Pancreas (tissue), 10 donors: ENCODE measurements at places on chromosomes 2 and 18. TPM values are rescaled to one million over a fixed set of nuclear protein-coding genes. Genes with fewer than 3 reads are reported as not detected.

DNA sequence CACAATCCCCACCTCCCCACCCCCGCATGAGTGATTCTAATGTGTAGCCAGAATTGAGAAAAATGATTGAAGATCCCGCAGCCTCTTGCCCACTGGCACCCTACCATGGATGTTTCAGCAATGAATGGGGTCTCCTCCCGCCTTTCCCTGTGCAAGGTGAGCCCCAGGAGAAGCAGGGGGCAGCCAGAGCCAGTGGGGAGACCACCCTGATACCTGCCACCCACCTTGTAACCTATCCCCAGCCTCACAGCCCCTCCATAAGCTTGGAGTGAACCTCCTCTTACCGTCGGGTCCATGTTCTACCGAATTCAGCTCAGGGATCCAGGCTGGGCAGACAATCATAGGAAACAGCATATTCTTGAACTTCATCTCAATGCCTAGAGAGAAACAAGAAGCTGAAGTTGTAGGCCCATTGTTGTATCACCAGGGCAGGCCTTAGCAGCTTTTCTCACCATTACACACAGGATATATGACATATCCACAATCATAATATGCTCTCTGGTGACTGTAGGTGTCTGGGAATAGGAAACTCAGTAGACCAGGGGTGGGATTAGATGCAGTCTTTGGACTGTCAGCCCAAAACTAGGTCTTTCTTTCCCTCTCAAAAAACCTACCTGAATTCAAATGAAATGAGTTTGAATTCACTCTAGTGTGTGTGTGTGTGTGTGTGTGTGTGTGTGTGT, 30.9 kb downstream of the XDH start:
- H3K36me3 ChIP-seq, result no peaks in the 10 kb centered on the region
- H3K4me3 ChIP-seq, result no peak overlapping the region
- DNase-seq, result no peak
- no peak overlapping the region for H3K27ac ChIP-seq

DNA sequence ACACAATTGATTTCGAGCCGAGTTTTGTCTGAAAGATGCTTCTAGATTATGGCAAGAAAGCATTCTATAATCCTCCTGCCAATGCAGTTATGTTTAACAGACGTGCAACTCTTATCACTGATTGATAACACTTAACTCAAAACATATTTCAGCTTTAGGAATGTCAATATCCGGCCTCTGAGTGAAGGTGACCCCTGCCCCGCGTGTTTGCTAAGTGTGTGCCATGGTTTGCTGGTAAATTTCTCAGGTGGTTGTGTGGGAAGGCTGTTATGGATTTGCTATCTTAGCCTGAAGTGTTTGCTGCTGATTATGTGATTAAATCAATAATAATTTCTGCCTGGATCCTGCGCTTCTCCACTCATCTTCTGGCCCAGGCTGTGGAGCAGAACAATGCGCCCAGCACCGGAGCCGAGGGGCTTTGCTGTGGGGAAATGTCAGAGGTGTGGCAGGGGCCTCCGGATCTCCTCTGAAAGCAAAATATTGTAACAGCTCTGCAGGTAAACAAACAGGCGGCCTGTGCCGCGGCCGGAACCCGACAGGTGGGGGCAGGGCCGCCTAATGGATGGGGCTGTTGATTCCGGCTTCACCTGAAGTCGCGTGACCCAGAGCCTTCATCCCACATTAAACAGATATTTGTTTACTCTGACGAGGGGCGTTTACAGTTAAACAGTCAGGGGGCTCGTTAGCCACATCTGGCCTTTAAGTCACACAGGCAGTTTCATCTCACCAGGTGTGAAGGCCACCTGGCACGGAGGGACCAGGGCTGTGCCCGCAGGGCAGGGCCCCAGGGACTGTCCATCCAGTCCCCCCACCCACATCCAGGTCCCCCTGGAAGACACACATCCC, 210.7 kb upstream of the SALL3 start:
- H3K36me3 ChIP-seq, result no peaks in the 10 kb centered on the region
- H3K4me1 ChIP-seq, result peaks cover 6% of the 10 kb centered on the region
- no peak overlapping the region for H3K27ac ChIP-seq
- H3K4me3 ChIP-seq, result no peak overlapping the region
- DNase-seq, result no peak
- H3K27me3 ChIP-seq, result no peaks in the 10 kb centered on the region

- H3K27ac ChIP-seq, result no peak overlapping the region
- no peaks in the 10 kb centered on the region for H3K27me3 ChIP-seq
- no peak overlapping the region for H3K4me3 ChIP-seq
- no peaks in the 10 kb centered on the region for H3K4me1 ChIP-seq
- H3K36me3 ChIP-seq, result no peaks in the 10 kb centered on the region
- DNase-seq, result no peak
These were observed 409.9 kb downstream of the LPIN1 start for GRCh38 chr2:12156349-12156748.

- H3K4me1 ChIP-seq, result peaks cover 5% of the 10 kb centered on the region
- H3K27ac ChIP-seq, result no peak overlapping the region
- no peaks in the 10 kb centered on the region for H3K27me3 ChIP-seq
- DNase-seq, result no peak
These were observed 43.3 kb downstream of the AGAP1 start for GRCh38 chr2:235537186-235537585.

DNA sequence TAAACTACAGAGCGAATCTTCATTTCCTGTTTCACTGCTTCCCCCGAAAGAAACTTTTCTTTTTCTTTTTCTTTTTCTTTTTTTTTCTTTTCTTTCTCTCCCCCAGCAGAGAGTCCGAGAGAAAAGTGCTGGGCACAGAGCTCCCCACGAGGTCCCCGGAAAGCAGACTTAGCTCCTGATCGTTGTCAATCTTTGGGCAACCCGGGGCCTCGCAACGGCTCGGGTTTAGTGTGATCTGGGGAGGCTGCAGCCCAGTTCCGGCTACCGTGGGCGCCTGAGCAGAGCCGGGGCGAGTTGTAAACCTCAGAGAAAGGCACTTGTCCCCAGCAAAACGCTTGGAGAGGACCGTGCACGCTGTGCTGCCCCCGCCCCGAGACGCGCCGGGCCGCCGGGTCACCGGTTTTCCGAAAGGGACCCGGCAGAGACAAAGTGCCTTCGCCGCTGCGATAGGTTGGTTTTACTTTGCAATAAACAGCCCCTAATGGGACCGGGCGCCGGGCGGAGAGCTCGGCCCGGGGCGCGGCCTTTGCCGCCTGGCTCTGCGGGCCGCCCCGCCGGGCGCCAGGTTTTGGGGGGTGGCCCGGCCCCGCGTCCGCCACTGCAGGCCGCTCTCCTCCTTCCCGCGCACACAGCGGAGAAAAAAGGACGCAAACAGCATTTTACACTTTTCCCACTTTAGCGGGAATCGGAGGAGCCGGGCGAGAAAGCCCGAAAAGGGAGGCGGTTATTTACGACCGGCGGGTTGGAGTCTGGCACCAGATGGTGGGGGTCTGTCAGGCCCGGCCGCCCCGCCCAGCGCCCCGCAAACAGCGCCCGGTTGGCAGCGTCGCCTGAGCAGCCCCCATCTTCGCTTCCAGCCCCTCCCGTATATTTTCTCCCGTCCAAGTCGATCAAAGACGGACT, 136.0 kb downstream of the INSIG2 start:
- H3K4me1 ChIP-seq, result no peaks in the 10 kb centered on the region
- no peak overlapping the region for H3K27ac ChIP-seq
- H3K36me3 ChIP-seq, result no peaks in the 10 kb centered on the region
- peak overlapping the region; percentile 18 for H3K4me3 ChIP-seq

GRCh38 chr2:124887466-124887865, 862.4 kb downstream of the CNTNAP5 start:
- no peaks in the 10 kb centered on the region for H3K4me1 ChIP-seq
- no peaks in the 10 kb centered on the region for H3K36me3 ChIP-seq
- no peak for DNase-seq
- H3K4me3 ChIP-seq, result no peak overlapping the region
- no peaks in the 10 kb centered on the region for H3K27me3 ChIP-seq
- H3K27ac ChIP-seq, result no peak overlapping the region

GRCh38 chr2:72276876-72277275, 129.2 kb upstream of the CYP26B1 start:
- DNase-seq, result no peak
- H3K27ac ChIP-seq, result no peak overlapping the region
- no peaks in the 10 kb centered on the region for H3K27me3 ChIP-seq
- H3K4me3 ChIP-seq, result no peak overlapping the region

DNA sequence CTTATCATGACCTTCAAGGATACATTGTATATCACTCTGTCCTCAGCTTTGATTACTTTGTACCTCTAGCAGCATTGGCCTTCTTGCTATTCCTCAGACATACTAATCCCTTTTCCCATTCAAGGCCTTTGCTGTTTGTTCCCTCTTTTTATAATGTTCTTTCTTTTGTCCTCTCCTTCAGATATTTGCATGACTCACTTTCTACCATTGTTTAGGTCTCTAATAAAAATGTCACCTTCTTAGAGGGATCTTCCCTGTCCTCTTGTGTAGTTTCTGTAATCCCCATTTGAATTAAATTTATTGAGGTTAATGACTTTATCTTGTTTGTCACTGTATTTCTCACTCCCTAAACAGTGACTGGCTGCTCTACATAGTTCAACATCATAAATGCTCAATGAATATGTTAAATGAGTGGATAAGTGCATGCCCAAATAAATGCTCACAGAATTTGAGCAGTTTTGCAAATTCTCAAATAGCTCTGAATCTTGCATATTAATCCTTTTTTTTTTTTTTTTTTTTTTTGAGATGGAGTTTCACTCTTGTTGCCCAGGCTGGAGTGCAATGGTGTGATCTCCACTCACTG, 135.9 kb downstream of the AGPS start:
- H3K27me3 ChIP-seq, result no peaks in the 10 kb centered on the region
- H3K27ac ChIP-seq, result no peak overlapping the region
- no peak for DNase-seq
- H3K4me1 ChIP-seq, result peaks cover 10% of the 10 kb centered on the region

DNA sequence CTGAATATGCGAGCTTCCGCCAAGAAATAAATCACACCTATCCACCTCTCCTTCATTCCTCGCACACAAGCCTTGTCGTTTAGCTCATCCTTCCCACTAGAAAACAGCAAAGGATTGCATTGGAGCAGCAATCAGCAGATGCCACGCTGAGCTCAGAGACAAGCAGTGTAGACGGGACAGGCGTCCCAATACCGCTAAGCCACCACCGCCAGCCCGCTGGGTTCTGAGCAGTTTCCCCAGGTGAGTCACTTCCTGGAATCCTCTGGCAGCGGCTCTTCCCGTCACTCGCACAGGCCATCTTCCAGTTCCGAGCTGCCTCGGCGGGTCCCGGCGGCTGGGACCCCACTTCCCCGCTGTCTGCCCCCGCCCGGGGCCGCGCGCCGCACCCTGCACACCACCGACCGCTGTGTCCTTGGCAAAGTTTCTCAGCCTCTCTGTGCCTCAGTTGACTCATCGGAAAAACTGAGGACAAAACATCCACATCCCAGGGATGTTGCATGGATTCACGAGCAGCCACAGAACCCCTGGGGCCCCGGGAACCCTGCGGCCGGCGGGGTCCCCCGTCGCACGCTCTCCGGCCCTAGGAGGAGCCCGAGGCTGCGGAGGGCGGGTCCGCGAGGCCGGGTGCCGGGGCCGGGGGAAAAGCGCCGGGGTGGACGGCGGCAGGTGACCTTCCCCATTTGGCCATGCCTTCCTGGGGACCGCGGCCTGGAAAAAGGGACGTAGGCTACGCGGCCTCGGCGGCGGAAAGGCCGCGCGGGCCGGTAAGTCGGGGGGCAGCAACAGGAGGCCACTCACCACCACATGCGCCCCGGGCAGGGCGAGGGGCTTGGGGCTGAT, 573 bp downstream of the KDSR start:
- peaks cover 4% of the 10 kb centered on the region for H3K36me3 ChIP-seq
- H3K4me1 ChIP-seq, result peaks cover 5% of the 10 kb centered on the region
- no peaks in the 10 kb centered on the region for H3K27me3 ChIP-seq
- H3K27ac ChIP-seq, result peak overlapping the region; percentile 95

- no peak overlapping the region for H3K4me3 ChIP-seq
- H3K27ac ChIP-seq, result no peak overlapping the region
- no peaks in the 10 kb centered on the region for H3K27me3 ChIP-seq
- no peaks in the 10 kb centered on the region for H3K4me1 ChIP-seq
- H3K36me3 ChIP-seq, result no peaks in the 10 kb centered on the region
- no peak for DNase-seq
These were observed 284.6 kb downstream of the RNF144A start for GRCh38 chr2:7201851-7202250.

- peaks cover 4% of the 10 kb centered on the region for H3K4me1 ChIP-seq
- no peak overlapping the region for H3K4me3 ChIP-seq
- H3K27me3 ChIP-seq, result no peaks in the 10 kb centered on the region
- no peaks in the 10 kb centered on the region for H3K36me3 ChIP-seq
- H3K27ac ChIP-seq, result no peak overlapping the region
These were observed 265.2 kb downstream of the CCDC85A start for GRCh38 chr2:56449002-56449431.

- no peak overlapping the region for H3K27ac ChIP-seq
- no peak overlapping the region for H3K4me3 ChIP-seq
- no peaks in the 10 kb centered on the region for H3K27me3 ChIP-seq
- no peaks in the 10 kb centered on the region for H3K4me1 ChIP-seq
- no peak for DNase-seq
These were observed 26.3 kb downstream of the RMC1 start for GRCh38 chr18:23529604-23530003.

DNA sequence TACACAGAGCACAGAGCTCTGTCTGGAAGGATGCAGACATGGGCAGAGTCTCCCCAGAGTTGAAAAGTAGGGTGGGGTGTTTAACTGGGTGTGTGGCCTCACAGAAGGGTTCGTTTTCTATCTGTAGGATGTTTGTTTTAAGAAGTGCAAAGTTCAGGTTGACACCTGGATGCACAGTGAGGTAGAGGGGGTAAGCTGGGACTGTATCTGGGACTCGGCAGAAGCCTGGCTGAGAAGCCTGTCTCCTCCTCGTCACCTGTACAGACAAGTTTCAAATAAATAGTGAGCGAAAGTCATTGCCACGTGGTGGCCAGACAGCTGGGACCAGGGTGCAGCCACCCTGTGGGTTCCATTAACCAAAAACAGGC, 145.9 kb downstream of the KLHL29 start:
- no peaks in the 10 kb centered on the region for H3K27me3 ChIP-seq
- H3K27ac ChIP-seq, result no peak overlapping the region
- no peaks in the 10 kb centered on the region for H3K4me1 ChIP-seq
- H3K4me3 ChIP-seq, result no peak overlapping the region
- no peak for DNase-seq
- no peaks in the 10 kb centered on the region for H3K36me3 ChIP-seq

DNA sequence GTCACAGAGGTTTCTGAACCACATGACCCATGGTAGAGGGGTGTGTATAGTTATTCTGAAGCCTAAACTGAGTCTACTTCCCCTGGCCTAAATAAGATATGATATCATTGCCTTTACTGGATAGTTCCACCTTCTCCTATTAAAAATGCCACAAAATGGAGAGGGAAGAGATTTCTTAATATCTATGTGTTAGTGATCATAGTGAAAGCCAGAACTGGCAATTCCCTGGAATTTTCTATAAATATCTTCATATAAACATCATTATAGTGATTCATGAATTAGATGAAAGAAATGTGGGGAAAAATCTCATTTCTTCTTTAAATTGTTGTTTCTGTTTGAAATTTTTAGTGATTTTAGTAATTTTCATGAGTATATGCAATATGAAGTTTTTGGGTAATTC, 45.8 kb downstream of the TSHZ1 start:
- no peaks in the 10 kb centered on the region for H3K36me3 ChIP-seq
- H3K4me1 ChIP-seq, result peaks cover 21% of the 10 kb centered on the region
- no peak for DNase-seq

PSMA8 gene
- polyA plus RNA-seq, result not detected

MORN2 gene
- polyA plus RNA-seq, result 30.6 TPM

DARS1 gene
- 49.0 TPM for polyA plus RNA-seq
